ENCODE measurements at places on chromosomes 6 and 20. TPM values are rescaled to one million over a fixed set of nuclear protein-coding genes. Genes with fewer than 3 reads are reported as not detected.
A peak's percentile ranks its signal among the peaks of the same experiment; 100 is the strongest.

DNA sequence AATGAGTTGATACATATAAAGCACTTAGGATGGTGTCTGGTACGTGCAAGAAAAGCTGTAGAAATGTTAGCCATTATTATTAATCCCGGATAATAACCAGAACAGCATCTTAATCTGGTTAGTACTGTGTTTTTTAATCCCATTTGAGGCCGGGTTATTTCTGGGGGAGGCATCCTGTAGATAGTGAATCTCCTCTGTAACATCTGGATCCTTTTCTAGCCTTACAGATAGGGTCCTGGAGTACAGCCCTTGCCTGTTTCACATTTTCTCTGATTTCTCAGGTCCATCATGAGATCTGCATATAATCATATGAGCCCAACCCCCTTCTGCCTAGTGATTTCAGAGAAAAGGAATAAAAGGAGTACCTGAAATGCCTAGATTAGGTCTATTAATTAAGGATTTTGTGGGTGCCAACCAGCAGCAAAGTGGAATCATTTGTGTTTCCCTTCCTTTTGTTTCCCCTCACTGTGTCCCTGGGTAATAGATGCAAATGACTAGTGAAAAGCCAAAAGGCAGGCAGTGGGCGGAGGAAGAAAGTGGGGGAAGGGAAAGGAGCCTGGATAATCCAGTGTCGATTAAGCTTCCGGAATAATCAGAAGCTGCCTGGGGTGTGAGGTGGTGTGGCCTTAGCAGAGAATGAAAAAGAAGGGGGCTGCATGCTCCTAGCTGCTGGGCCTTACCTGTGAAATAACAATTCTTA lies 88.9 kb downstream of the SOBP start:
- H3K27ac ChIP-seq = peak overlapping the region; percentile 46
- H3K27me3 ChIP-seq = no peaks in the 10 kb centered on the region
- peak overlapping the region; percentile 45 for H3K4me3 ChIP-seq

The HTR1E gene
- total RNA-seq = 0.34 TPM

GRCh38 chr6:107128175-107128574 lies 12.9 kb upstream of the BEND3 start:
- H3K4me1 ChIP-seq = peaks cover 2% of the 10 kb centered on the region
- no peaks in the 10 kb centered on the region for H3K36me3 ChIP-seq
- no peak overlapping the region for H3K27ac ChIP-seq
- H3K27me3 ChIP-seq = no peaks in the 10 kb centered on the region

DNA sequence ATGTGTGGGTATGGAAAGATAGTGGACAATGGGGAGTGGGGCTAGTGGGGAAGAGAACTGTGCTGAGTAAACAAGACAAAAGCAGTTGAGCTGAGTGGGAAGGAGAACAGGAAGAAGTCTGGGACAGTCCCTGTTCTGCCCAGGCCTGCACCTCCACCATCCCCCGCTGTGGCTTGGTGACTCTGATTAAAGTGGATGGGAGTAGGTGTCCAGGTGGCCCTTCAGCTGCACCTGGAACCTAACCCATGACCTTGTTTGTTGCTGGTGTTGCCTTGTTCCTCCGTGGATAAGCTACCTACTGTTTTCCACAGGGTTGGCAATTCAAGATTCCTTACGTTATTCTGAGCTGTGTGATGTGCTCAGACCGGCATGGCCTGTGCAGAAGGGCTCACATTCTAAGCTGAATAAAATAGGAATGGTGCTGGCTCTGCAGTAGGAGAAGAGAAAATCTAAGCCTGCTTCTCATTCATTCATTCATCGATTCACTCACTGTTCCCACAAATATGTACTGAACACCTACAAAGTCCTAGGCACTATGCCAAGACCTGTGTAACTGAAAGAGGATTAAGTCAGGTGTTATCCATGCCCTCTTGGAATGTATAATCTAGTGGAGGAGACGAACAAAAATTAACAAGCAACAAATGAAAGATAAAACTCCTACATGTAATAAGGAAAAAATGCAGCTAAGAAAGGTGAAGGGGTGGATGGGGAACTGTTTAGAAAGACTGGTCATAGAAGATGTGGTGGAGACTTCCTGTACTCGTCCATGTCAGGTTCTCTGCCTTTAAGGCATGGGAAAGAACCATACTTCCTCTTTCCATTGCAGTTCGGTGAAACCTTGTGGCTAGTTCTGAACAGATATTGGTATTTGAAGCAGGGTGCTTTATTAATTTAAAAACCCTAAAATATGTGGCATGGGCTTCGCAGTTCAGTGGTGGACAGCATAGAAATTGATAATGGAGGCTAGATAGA lies 10.1 kb upstream of the CALHM6 start:
- H3K27ac ChIP-seq = no peak overlapping the region
- H3K4me3 ChIP-seq = no peak overlapping the region
- no peaks in the 10 kb centered on the region for H3K27me3 ChIP-seq
- no peaks in the 10 kb centered on the region for H3K36me3 ChIP-seq
- DNase-seq = no peak

- peaks cover 15% of the 10 kb centered on the region for H3K4me1 ChIP-seq
- peak overlapping the region; percentile 49 for H3K4me3 ChIP-seq
- peaks cover 7% of the 10 kb centered on the region for H3K36me3 ChIP-seq
- no peak overlapping the region for H3K27ac ChIP-seq
- peak; percentile 76 for DNase-seq
Observed at GRCh38 chr20:37598100-37598543, 70.4 kb upstream of the BLCAP start.

- H3K27ac ChIP-seq = peak overlapping the region; percentile 39
- H3K36me3 ChIP-seq = peaks cover 9% of the 10 kb centered on the region
- H3K4me1 ChIP-seq = no peaks in the 10 kb centered on the region
- peaks cover under 1% of the 10 kb centered on the region for H3K27me3 ChIP-seq
- no peak for DNase-seq
- no peak overlapping the region for H3K4me3 ChIP-seq
Observed at GRCh38 chr6:168724669-168725570, 283.9 kb downstream of the SMOC2 start.

- H3K27ac ChIP-seq = no peak overlapping the region
- no peaks in the 10 kb centered on the region for H3K36me3 ChIP-seq
- no peak overlapping the region for H3K4me3 ChIP-seq
- no peak for DNase-seq
- peaks cover 4% of the 10 kb centered on the region for H3K27me3 ChIP-seq
Observed at GRCh38 chr6:170088582-170088955, 202.3 kb downstream of the DLL1 start.

DNA sequence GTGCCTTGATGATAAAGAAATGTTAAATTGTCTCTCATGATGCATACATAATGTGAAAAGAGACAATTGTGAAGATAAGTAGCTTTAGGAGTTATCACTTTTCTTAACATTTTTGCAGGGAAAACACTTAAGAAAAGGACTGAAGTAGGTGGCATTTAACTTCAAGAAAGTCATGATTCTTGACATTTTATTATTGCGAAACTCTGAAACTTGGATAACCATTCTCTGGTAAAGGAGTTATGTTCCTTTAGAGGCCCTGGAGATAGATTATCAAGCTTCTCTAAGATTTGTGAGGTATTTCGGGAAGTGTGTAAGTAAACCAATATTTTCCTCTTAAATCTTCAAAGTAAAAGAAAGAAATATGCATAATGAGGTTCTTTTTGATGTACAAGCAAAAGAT lies 38.5 kb downstream of the HTR1B start:
- H3K27me3 ChIP-seq = peaks cover 2% of the 10 kb centered on the region
- no peaks in the 10 kb centered on the region for H3K4me1 ChIP-seq
- H3K27ac ChIP-seq = no peak overlapping the region
- no peak overlapping the region for H3K4me3 ChIP-seq
- DNase-seq = no peak

GRCh38 chr20:14127514-14128223 lies 132.4 kb downstream of the MACROD2 start:
- no peaks in the 10 kb centered on the region for H3K27me3 ChIP-seq
- peak overlapping the region; percentile 7 for H3K27ac ChIP-seq
- H3K4me1 ChIP-seq = peaks cover 1% of the 10 kb centered on the region
- H3K36me3 ChIP-seq = no peaks in the 10 kb centered on the region

The SNAP25 gene
- total RNA-seq = 61.0 TPM

DNA sequence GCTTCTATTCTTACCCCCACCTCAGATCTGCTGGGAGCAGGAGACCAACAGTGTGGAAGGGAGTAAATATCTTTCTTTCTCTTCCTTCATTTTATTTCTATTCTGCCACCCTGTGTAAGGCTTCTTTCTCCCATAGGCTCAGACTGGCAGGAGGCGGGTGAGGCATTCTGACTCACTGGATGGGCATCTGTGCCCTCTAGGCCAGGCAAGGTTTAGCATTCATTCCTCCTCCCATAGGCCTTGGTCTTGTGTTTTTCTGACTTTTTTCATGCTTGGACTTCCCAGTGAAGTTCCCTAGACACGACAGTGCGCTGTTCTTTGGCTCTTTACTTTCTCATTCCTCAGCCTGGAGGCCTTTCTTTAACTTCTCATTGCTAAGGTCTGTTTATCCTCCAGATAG lies 235.2 kb downstream of the SYNE1 start:
- H3K27ac ChIP-seq = no peak overlapping the region
- DNase-seq = no peak
- no peak overlapping the region for H3K4me3 ChIP-seq
- no peaks in the 10 kb centered on the region for H3K27me3 ChIP-seq

- H3K4me1 ChIP-seq = peaks cover 28% of the 10 kb centered on the region
- H3K36me3 ChIP-seq = no peaks in the 10 kb centered on the region
- H3K4me3 ChIP-seq = no peak overlapping the region
- peak overlapping the region; percentile 55 for H3K27ac ChIP-seq
- peaks cover 5% of the 10 kb centered on the region for H3K27me3 ChIP-seq
Observed at GRCh38 chr6:42043787-42044475, 6.4 kb upstream of the TAF8 start.

The POU5F1 gene
- total RNA-seq = 48.8 TPM

The STMND1 gene
- not detected for total RNA-seq

GRCh38 chr6:41724586-41725501 lies 10.6 kb downstream of the TFEB start:
- no peak overlapping the region for H3K4me3 ChIP-seq
- no peaks in the 10 kb centered on the region for H3K36me3 ChIP-seq
- H3K27ac ChIP-seq = no peak overlapping the region
- H3K27me3 ChIP-seq = peaks cover 6% of the 10 kb centered on the region
- H3K4me1 ChIP-seq = peaks cover 2% of the 10 kb centered on the region

DNA sequence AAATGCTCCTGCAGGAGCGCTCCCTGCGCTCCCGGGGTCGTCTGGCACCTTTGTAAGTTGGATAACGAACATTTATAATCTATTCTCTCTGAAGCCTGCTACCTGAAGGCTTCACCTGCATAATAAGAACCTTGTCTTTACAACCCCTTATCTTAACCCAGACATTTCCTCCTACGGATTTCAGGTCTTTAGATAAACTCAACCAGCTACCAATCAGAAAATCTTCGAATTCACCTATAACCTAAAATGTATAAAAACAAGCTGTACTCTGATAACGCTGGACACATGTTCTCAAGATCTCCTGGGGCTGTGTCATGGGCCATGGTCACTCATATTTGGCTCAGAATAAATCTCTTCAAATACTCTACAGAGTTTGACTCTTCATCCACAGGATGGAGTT lies 4.1 kb upstream of the KCNK5 start:
- no peaks in the 10 kb centered on the region for H3K36me3 ChIP-seq
- no peak overlapping the region for H3K4me3 ChIP-seq
- H3K4me1 ChIP-seq = peaks cover 4% of the 10 kb centered on the region
- H3K27ac ChIP-seq = no peak overlapping the region
- H3K27me3 ChIP-seq = peaks cover 3% of the 10 kb centered on the region

- no peak overlapping the region for H3K4me3 ChIP-seq
- H3K27ac ChIP-seq = no peak overlapping the region
- H3K4me1 ChIP-seq = no peaks in the 10 kb centered on the region
- H3K27me3 ChIP-seq = peaks cover 2% of the 10 kb centered on the region
Observed at GRCh38 chr20:15346657-15347280, 1009.4 kb upstream of the FLRT3 start.

- no peaks in the 10 kb centered on the region for H3K27me3 ChIP-seq
- H3K27ac ChIP-seq = no peak overlapping the region
- DNase-seq = no peak
- no peaks in the 10 kb centered on the region for H3K36me3 ChIP-seq
Observed at GRCh38 chr6:129730477-129731165, 20.6 kb upstream of the ARHGAP18 start.

GRCh38 chr6:11432713-11433450 lies 104.7 kb upstream of the TMEM170B start:
- H3K27ac ChIP-seq = no peak overlapping the region
- no peaks in the 10 kb centered on the region for H3K36me3 ChIP-seq
- H3K4me1 ChIP-seq = peaks cover 2% of the 10 kb centered on the region
- no peak overlapping the region for H3K4me3 ChIP-seq

GRCh38 chr6:147559006-147559405 lies 50.5 kb downstream of the SAMD5 start:
- no peak overlapping the region for H3K4me3 ChIP-seq
- no peak for DNase-seq
- H3K27me3 ChIP-seq = no peaks in the 10 kb centered on the region
- no peaks in the 10 kb centered on the region for H3K36me3 ChIP-seq
- H3K4me1 ChIP-seq = peaks cover 7% of the 10 kb centered on the region
- H3K27ac ChIP-seq = no peak overlapping the region

DNA sequence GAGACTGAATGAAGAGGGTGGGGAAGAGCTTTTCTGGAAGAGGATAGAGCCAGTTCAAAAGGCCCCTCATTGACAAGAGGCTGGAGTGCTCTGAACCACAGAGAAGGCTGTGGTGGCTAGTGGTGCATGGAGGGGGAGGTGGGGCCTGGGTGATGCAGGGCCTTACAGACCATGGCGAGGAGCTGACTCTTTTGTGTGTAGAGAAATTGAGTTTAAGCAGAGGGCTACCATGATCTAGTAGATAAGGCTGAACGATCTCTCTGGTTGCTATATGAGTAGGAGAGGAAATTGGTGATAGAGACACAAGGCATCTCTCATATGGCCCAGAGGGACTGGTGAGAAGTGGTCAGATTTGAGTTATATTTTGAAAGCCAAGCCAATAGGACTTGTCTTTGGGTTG lies 137.6 kb downstream of the UST start:
- no peak overlapping the region for H3K4me3 ChIP-seq
- DNase-seq = no peak
- peaks cover 13% of the 10 kb centered on the region for H3K4me1 ChIP-seq
- H3K36me3 ChIP-seq = no peaks in the 10 kb centered on the region
- H3K27me3 ChIP-seq = peaks cover 2% of the 10 kb centered on the region

The SSTR4 gene
- total RNA-seq = not detected

The POU3F2 gene
- 71.0 TPM for total RNA-seq

The ADTRP gene
- not detected for total RNA-seq

- H3K27me3 ChIP-seq = no peaks in the 10 kb centered on the region
- H3K36me3 ChIP-seq = no peaks in the 10 kb centered on the region
- H3K4me3 ChIP-seq = no peak overlapping the region
- H3K4me1 ChIP-seq = no peaks in the 10 kb centered on the region
- DNase-seq = no peak
Observed at GRCh38 chr20:13312300-13312699, 91.2 kb downstream of the ISM1 start.

GRCh38 chr6:32867022-32867477 lies 13.1 kb downstream of the PSMB9 start:
- no peak overlapping the region for H3K4me3 ChIP-seq
- no peaks in the 10 kb centered on the region for H3K4me1 ChIP-seq
- no peaks in the 10 kb centered on the region for H3K27me3 ChIP-seq
- no peaks in the 10 kb centered on the region for H3K36me3 ChIP-seq

GRCh38 chr20:57400821-57401564 lies 9.8 kb downstream of the RBM38 start:
- DNase-seq = peak; percentile 20
- H3K4me1 ChIP-seq = peaks cover 6% of the 10 kb centered on the region
- H3K27ac ChIP-seq = no peak overlapping the region
- H3K27me3 ChIP-seq = peaks cover 4% of the 10 kb centered on the region
- no peak overlapping the region for H3K4me3 ChIP-seq

GRCh38 chr20:56451056-56451765 lies 17.2 kb upstream of the RTF2 start:
- no peaks in the 10 kb centered on the region for H3K4me1 ChIP-seq
- DNase-seq = no peak
- no peaks in the 10 kb centered on the region for H3K36me3 ChIP-seq
- no peak overlapping the region for H3K4me3 ChIP-seq

GRCh38 chr6:152277826-152278329 lies 359.3 kb downstream of the SYNE1 start:
- H3K4me1 ChIP-seq = peaks cover 6% of the 10 kb centered on the region
- peak; percentile 17 for DNase-seq
- H3K27ac ChIP-seq = peak overlapping the region; percentile 37
- H3K4me3 ChIP-seq = no peak overlapping the region
- H3K36me3 ChIP-seq = no peaks in the 10 kb centered on the region
- peaks cover 2% of the 10 kb centered on the region for H3K27me3 ChIP-seq

All from glutamatergic neuron (in vitro differentiated cells).